ENCODE measurements at places on chromosomes 2 and 18. TPM values are rescaled to one million over a fixed set of nuclear protein-coding genes. Genes with fewer than 3 reads are reported as not detected.

REG3G gene
- total RNA-seq, result not detected

AFF3 gene
- total RNA-seq, result 8.1 TPM

DNA sequence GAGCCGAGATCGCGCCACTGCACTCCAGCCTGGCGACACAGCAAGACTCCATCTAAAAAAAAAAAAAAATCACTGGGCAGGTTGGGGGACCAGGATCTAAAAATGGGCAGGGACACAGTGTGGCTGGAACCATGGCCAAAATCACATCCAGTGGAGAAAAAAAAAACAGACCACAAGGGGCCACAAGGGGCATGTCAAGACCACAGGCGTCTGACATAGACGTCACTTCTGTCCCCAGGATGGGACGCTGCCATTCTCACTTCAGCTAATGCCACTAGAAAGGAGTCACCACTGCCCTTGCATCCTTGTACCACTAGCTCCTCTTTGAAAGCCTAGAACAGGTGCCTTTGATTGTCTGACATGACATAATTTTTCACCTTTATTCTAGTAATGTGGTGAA, 2.5 kb upstream of the POMC start:
- no peak for DNase-seq

GRCh38 chr2:156918410-156918809, 339.1 kb upstream of the GALNT5 start:
- DNase-seq, result no peak

DNA sequence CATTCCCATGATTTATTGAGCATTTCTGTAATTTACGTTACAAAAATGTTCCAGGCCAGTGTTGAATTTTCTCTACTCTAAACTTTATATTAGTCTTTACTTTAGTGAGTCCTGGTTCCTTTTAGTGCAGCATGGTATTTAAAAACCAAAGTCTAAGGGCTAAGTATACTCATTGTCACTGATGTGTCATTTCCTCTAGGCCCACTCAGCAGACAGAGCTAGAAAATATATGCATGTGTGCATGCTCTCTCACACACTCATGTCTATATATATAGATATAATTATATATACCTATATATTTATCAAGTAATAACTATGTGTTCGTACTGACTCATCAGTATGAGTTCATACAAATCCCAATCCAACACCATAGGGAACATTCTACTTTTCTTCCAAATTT, 132.5 kb upstream of the SLC8A1 start:
- no peak for DNase-seq

DNA sequence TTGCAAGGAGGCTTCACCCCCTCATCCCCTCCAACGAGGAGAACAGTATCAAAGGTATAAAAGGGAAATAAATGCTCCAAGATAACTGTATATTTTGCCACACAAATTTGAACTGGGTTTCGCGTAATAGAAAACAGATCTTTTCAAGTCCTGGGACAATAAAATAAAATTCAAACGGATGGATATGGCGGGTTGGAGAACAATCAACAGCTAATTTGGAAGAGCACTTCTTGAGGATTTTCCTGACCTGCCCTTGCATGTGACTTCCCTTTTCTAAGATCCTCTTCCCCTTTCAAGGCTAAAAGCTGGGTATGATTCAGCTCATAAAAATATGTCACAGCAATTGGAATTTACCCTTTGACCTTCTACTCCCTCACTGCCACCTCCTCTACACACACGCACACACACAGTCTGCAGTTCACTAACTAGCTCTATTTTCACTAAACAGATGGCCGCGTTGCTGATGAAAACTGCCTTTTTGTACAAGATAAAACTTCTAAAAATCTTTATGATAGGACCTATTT, 386.9 kb downstream of the FIGN start:
- peak; percentile 47 for DNase-seq
